ENCODE measurements at places on chromosomes 12 and 14.
A peak's percentile ranks its signal among the peaks of the same experiment; 100 is the strongest.

- peak; percentile 67 for DNase-seq
Measured at GRCh38 chr12:56079723-56080555, at the start of gene ERBB3. Gene ERBB3 (plus strand): TSS chr12:56080165. CDS start chr12:56080301, 136 bp downstream.

DNA sequence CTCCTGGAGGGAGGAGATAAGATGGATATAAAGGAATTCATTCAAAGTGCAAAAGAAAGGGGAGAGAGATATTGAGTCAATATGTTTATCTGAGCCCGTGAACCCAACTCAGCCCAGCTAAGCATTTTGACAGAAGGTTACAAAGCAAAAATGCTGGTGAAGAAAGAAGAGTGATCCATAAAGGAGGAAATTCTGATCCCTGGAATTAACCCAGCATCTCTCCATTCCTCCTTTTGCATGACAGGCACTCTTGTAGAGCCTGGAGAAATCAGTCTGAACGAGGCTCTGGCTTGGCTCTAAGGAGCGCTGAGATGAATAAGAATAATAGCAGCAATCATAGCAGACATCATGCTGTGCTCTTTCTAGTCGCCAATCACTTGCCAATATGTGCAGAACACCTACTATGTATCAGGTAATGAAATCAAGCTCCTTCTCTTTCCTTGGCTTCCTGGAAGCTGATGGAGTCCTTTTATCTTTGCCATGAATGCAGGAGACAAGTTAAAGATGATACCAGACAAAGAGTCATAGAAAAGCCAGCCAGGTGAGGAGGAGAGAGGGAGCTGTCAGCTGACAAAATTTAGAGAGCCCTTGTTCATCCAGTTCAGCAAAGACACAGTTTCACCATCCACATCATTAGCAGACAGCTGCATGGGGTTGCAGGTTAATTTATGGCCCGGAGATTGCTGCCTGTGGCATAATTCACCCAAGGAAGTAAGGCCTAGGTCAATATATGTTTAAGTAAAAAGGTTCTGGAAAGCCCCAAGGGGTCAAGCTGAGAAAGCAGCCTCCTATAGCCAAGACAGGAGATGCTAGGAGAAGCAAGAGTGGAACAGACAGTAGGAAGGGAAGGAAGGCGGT, 476.5 kb upstream of the TBX3 start:
- no peak for DNase-seq

- DNase-seq = no peak
Measured at GRCh38 chr12:948238-948637, 1.3 kb downstream of the RAD52 start.

- no peak for DNase-seq
Measured at GRCh38 chr14:94936401-94936892, 166.5 kb upstream of the GSC start.

- DNase-seq = peak; percentile 61
Measured at GRCh38 chr12:108734200-108734906, 3.0 kb upstream of the CORO1C start.

- no peak for DNase-seq
Measured at GRCh38 chr12:67356380-67356774, 87.2 kb downstream of the CAND1 start.

- no peak for DNase-seq
Measured at GRCh38 chr14:96676166-96676565, 121.0 kb upstream of the VRK1 start.

GRCh38 chr12:81699551-81699950, 59.6 kb downstream of the PPFIA2 start:
- no peak for DNase-seq

GRCh38 chr12:92603741-92604432, 98.9 kb upstream of the PLEKHG7 start:
- no peak for DNase-seq

- DNase-seq = no peak
Measured at GRCh38 chr12:79911889-79912656, 22.8 kb downstream of the PPP1R12A start.

- no peak for DNase-seq
Measured at GRCh38 chr14:61749867-61750266, 12.4 kb upstream of the SNAPC1 start.

DNA sequence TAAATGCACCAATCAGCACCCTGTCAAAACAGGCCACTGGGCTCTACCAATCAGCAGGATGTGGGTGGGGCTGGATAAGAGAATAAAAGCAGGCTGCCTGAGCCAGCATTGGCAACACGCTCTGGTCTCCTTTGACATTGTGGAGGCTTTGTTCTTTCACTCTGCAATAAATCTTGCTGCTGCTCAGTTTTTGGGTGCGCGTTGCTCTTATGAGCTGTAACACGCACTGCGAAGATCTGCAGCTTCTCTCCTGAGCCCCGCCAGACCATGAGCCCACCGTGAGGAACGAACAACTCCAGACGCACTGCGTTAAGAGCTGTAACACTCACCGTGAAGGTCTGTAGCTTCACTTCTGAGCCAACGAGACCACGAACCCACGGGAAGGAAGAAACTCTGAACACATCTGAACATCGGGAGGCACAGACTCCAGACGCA, 8.4 kb upstream of the PIANP start:
- peak; percentile 43 for DNase-seq

- DNase-seq = no peak
Measured at GRCh38 chr12:85831327-85831990, 4.8 kb downstream of the RASSF9 start.

DNA sequence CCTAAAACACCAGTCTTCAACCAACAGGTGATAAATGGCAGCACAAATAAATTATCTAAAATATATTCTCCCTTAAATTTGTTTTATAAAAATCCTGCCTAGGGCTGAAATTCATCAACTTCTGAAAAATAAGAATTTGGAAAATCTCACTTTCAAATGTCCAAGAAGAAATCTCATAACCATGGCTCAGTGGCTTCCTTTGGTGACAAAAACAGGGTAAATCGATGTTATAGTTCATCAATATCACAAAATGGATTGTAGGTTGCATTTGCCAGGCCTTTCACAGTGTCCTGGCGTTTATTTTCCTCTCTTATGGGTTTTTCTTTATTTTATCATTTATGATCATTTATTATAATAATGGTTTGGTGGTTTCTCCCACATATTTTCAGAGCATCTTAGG, 103.0 kb downstream of the PTGER2 start:
- DNase-seq = no peak

GRCh38 chr14:76951166-76951565, 77.3 kb downstream of the IRF2BPL start:
- DNase-seq = no peak

- DNase-seq = no peak
Measured at GRCh38 chr14:65832431-65833266, 420.1 kb downstream of the FUT8 start.

DNA sequence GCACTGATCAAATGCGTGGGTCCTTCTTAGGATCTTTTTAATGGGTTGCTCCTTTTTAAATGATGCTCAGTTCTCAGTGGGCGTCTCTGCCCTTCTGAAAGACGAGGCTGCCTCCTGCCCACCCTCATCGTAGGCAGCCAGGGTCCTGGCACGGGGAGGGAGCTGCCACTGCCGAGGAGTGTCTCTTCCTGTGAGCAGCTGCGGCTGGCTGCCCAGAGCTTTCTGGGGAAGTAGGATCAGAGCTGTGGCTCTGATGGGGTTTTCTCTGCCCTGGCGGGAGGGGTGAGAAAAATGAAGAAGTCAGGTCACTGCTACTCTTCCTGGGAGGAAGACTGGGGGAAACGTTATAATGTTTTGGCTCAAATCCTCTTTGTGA, 31.1 kb upstream of the BEGAIN start:
- DNase-seq = no peak

DNA sequence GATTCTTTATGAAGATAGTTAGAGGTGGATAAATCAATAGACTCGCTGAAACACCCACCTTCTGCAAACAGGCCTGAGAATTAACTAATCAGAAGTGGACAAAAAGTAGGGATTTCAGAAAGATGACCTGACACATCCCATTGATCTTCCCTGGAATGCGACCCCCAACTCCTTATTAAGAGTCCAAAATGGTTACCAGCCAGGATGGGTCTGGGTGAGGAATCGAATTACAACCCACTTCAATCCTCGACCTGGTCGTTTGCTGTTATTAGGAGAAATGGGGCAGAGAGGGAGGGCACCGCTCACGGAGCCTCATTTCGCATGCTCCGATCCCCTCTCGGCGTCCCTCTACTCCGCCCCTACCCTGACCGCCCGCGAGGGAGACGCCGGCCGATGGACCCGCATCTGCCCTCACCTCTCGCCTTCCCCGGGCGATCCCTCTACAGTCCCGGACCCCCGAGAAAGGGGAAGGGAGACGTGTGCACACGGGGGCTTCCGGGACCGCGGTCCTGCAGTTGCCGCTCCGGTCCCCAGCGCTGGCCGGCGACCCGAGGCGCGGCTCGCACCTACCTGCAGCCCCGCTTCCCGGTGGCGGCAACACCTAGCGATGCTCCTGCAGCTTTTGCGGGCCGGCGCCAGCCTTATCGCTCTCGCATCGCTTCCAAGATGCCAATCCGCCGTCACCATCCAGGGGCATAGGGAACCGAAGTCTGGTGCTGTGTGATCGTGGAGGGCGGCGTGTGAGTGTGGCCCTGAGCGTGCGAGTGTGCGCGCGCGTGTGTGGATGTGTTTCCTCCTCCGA, 69.3 kb upstream of the USP15 start:
- DNase-seq = peak; percentile 13

GRCh38 chr12:76030341-76031080, 1.1 kb downstream of the PHLDA1 start:
- DNase-seq = peak; percentile 54

DNA sequence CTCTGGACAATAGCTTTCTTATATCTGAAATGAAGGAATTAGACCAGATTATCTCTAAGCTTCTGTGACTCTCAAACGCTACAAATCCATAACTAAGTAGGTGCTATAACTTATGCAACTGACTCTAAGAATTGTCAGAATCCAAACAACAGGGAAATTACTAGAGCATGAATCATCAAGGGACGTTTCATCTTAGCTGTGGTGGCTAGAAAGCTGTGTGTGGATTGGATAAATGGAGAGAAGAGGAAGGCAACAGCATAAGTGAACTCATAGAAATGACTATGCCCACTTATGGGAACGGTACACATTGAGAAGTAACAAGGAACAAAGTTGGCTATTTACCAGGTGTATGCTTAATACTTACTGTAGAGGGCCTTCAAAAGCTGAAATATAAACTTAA, 96.0 kb upstream of the NEDD1 start:
- DNase-seq = no peak

DNA sequence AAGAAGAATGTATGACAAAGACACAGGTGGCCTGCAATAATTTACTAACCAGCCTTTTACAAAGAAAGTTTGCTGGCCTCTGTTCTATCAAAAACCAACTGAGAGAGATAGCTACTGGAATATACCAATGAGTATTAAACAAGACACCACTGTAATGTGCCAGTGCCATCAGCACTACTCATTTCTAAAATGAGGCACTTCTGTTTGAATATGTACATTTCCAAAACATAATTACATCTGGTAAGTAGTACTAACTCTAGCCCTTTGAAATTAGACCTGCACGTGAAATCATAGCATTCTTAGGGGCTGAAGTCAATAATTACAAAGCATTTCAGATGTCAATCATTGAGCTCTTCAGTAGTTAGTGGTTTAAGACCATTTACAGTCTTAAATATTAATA, 6.9 kb upstream of the SYCP3 start:
- DNase-seq = no peak

DNA sequence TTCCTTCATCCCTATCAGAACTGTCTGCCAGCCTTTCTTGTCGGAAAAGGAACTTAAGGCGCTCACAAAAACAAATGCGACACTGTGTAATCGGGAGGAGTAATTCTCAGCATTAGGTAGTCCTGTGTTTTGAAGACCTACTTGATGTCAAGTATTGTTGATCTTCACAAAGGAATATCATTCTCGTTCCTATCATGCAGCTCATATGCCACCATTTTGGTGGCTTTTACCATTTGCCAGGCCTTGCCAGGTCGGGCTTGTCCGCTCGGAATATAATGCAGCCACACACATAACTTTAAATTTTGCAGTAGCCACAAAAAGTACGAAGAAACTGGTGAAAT, 903 bp upstream of the PPP4R3A start:
- no peak for DNase-seq

DNA sequence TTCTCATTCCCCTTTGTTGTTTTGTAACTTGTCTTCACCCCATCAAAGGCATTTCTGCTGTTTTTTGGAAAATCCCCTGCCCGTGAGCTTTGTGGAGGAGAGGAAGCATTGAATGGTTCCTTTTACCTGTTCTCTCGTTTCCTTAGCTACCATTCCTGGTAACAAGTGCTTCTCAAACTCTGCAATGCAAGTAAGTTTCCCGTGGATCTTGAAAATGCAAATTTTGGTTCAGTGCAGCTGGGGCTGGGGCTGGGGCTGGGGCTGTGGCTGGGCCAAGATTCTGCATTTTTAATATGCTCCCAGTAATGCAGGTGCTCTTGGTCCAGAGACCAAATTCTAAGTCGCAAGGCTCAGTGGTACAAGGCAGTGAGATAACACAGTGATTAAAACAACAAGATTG, 151.6 kb downstream of the TTLL5 start:
- no peak for DNase-seq

GRCh38 chr14:34714320-34715126, at the start of gene CFL2:
Gene CFL2 (minus strand): TSS chr14:34714593. CDS start chr14:34714540, 53 bp downstream.
- peak; percentile 76 for DNase-seq

GRCh38 chr12:46517579-46517962, 145.0 kb upstream of the SLC38A2 start:
- no peak for DNase-seq

GRCh38 chr12:1993871-1994371, 10.3 kb downstream of the DCP1B start:
- DNase-seq = no peak

DNA sequence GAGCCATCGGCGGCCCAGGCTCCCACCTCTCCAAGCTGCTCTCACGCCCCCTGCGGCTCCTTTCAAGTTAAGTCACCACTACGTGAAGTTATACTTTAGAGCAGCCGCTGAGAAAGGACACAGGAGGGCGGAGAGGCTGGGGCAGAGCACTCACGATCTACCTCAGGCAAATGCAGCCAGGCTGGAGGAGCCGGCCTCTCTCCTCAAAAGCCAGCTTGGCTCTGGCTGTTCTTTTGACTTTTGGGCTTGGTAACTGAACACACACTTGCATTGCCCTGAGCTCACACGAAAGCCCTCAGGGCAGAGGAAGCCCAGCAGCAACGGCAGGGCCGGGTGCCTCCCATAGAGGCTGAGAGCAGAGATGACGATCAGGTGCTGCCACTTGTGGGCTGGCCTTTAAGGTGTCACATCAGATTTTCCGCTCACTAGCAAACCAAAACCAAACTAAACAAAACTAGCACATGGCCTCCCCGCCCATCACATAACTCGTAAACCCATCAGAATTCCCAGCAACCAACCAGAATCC, 75.2 kb downstream of the PITPNM2 start:
- peak; percentile 71 for DNase-seq

GRCh38 chr14:55731311-55731872, 151.4 kb downstream of the KTN1 start:
- DNase-seq = no peak

Data from activated naive CD4-positive, alpha-beta T cell treated with anti-CD3 and anti-CD28 coated beads, Interleukin-2, amount 50 U/mL, for 72 hours (primary cell).